ENCODE measurements at places on chromosomes 6 and 20.

GRCh38 chr6:93021235-93021915 is 398.0 kb downstream of the EPHA7 start:
- no peaks in the 10 kb centered on the region for H3K4me1 ChIP-seq
- no peaks in the 10 kb centered on the region for H3K27me3 ChIP-seq
- H3K4me3 ChIP-seq = no peak overlapping the region
- peaks cover 2% of the 10 kb centered on the region for H3K36me3 ChIP-seq

DNA sequence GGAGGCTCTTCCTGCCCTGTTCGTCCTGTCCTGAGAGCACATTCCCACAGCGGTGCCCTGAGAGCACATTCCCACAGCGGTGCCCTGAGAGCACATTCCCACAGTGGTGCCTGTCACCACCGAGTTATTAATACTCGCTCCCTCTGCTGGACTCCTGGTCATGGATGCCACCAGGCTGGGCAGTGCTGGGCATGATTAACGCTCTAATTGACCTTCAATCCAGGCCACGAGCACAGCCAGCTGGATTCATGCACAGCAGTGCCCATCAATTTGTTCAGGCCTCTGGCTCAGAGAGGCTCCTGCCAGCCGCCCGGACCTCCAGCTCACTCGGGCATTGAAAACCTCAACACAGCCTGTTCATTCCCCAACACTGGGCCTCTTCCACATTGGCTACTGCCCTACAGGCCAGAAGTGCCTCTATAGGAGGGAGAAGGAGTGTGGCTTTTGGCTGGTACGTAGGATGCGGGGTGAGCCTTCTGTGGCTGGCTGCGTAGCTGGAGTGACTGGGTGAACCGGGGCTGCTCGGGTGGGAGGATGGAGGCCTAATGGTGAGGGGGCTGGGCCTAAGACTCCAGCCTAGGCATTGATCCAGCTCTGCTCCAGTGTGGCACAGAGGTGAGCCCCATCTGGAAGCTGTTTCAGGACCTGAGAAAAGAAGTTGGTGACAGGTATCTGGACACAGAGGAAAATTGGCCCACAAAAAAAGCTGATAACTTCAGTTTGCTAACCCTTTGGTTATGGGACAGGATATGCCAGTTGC is 9.3 kb downstream of the IP6K3 start:
- no peaks in the 10 kb centered on the region for H3K4me1 ChIP-seq
- no peak overlapping the region for H3K4me3 ChIP-seq
- no peaks in the 10 kb centered on the region for H3K27me3 ChIP-seq
- DNase-seq = no peak
- no peak overlapping the region for H3K27ac ChIP-seq
- H3K36me3 ChIP-seq = no peaks in the 10 kb centered on the region

DNA sequence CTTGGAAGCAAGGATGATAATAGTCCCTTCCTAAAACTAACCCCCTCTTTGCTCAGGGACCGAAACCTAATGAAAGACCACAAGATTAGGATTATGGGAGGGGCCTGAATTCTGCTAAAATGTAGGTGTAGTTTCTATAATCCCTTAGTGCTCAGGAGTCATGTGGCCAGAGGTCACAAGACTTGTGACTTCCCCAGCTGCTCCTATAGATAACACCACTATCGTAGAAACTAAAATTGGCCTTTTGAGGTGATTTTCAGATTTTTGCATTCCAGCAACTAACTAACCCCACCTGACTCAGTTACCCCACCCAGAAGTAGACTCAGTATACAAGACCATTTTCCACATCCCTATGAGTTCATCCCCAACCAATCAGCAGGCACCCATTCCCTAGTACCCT is 42.1 kb downstream of the MDN1 start:
- H3K4me1 ChIP-seq = no peaks in the 10 kb centered on the region
- peaks cover 85% of the 10 kb centered on the region for H3K36me3 ChIP-seq

DNA sequence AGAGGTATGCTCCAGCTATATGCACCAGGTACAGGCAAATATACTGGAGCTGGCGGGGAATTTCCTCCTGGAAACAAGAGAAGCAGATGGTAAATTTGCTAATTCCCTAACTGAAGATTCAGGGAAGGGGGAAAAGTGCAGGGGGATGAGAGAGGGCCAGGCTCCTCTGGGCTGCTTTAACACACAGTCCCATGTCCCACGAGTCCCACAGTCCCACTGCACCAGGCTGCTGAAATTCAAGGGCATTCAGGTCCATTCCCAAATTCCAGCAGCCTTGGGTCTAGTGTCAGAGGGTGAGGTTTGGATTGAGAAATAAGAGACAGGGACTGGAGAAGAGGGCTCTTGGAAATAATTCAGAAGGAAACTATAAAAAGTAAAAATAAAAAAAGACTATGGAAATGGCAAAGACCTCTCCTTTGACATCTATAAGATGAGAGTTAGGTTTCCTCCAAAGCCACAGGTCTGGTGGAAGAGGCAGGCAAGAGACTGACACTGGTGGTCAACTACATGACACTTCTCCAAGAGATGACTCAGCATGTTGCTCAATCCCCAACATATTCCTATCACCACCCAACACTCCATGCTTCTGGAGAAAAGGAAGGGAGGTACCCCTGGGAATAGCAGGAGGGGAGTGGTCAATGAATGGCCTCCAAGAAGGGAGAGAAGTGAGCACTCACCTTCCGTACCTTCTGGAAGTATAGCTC is 69.2 kb downstream of the TRAM2 start:
- H3K27ac ChIP-seq = no peak overlapping the region
- H3K4me3 ChIP-seq = no peak overlapping the region
- DNase-seq = no peak
- H3K4me1 ChIP-seq = peaks cover 4% of the 10 kb centered on the region
- no peaks in the 10 kb centered on the region for H3K27me3 ChIP-seq

- no peaks in the 10 kb centered on the region for H3K36me3 ChIP-seq
- H3K4me1 ChIP-seq = peaks cover 3% of the 10 kb centered on the region
- no peak overlapping the region for H3K4me3 ChIP-seq
Measured at GRCh38 chr6:32956176-32956575, 3.3 kb upstream of the HLA-DMA start.
